ENCODE measurements at places on chromosomes 3 and 15.
A peak's percentile ranks its signal among the peaks of the same experiment; 100 is the strongest.

DNA sequence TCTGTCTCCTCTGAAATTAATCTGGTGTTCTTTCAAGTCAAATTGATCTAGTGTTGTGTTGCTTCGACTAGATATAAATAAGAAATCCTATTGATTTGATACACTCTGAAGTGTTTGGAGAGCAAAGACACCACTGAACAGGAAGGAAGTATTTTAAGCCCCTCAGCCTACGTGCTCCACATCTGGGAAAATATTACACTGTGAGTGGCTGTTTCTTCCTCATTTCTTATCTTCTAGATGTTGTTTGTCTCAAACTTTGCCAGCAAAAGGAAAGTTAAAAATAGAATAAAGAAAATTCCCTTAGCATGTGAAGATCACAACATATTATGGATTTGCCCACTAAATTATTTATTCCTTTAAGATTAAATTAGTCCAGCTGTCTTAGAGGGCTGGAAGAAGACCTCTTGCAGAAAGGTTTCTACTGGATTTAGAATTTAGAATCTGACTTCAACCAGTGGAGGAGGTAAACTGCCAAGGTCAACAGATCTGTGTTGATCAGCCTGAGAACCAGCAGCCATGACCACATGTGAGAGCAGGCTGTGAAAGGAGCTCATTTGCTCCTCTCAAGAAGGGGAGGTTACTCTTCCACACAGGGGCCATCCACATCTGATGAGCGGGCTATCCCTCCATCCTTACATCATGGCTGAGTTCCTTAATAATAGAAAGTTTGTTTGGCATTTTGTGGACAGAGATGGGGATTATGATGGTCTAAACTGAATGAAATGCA, 46.3 kb upstream of the ACKR4 start:
- DNase-seq: no peak

DNA sequence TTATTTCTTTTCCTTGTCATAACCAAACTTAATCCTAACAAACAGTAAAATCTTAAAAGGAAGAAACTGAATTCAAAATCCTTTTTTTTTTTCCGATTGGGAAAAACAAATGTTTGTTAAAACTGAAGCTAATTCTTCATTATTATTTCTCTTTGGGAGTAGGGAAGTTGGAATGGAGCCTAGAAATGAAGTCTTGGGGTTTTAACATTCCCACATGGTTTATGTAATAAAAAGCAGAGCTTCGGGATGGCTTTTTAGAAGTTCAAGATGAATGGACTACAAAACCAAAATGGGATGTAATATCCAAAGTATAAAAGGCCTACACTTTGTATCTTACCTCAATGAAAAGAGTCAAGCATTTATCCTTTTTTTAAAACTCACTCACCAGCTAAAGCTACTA, 189.0 kb upstream of the TMC3 start:
- DNase-seq: no peak

DNA sequence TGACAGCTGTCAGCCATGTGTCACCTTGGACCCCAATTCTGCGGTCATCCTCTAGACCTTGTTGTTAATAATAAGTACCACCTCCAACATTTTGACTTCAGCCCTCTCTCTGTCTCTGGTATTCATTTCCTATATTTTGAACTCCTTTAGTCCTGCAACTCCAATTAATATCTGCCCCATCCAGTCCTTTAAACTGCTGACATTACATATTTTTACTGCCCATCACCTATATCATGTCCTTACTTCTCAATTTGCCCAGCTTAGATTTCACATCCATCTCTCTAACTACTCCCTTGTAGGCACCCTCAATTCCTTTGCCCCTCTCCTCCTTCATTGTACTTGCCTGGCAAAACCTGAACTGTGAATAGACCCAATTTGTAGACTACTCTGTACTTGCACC, 73.5 kb downstream of the SCN10A start:
- DNase-seq: no peak

- no peak for DNase-seq
Observed at GRCh38 chr3:172814738-172815137, 64.2 kb downstream of the ECT2 start.

- DNase-seq: no peak
Observed at GRCh38 chr3:142963516-142964448, at the start of gene PAQR9. Gene PAQR9 (minus strand): TSS chr3:142963674. CDS start chr3:142963336, 338 bp downstream.

DNA sequence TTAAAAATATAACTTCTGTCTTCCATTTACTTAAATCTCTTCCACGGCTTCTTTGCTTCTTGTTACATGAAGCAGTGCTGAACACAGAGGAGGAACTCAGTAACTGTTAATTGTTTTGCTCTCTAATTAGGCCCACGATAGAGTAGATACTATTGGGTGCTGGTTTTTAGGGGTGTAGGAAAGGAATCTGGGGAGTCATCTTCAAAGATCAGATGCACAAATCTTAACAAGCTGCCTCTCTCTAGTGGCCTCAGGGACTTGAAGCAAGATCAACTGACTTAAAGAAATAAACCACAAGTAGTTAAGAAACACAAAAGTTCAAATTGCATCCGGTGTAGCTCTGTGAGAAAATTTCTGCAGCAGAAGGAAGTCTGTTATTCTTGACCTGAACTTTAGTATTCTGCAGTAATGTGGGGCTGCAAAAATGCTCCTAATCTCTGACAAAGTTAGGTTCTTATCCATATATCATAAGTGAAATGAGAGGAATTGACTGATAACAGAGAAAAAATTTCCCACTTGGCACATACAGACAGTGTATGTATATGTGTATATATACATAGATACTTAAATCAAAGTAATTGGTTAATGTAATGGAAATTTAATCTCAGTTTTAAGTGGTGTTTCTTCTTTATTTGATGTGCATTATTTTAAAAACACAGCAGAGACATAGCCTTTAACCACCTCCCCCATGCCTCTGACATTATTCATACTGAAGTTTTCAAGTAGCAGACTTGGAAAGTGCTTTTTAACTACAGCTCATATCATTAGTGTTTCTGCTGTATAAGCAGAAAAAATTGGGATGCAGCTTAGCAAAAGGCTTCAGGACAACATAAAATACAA, 51.8 kb downstream of the CHST2 start:
- DNase-seq: no peak

- DNase-seq: no peak
Observed at GRCh38 chr3:47365213-47366153, 15.3 kb upstream of the PTPN23 start.

- DNase-seq: no peak
Observed at GRCh38 chr3:42148086-42148848, 57.1 kb downstream of the TRAK1 start.

GRCh38 chr3:181626036-181626435, 85.7 kb upstream of the SOX2 start:
- no peak for DNase-seq

GRCh38 chr3:194123726-194124125, 12.2 kb upstream of the HES1 start:
- DNase-seq: no peak

- DNase-seq: no peak
Observed at GRCh38 chr3:13177236-13177635, 104.0 kb upstream of the IQSEC1 start.

GRCh38 chr15:31867536-31868442, 162.5 kb upstream of the CHRNA7 start:
- DNase-seq: peak; percentile 64

- DNase-seq: no peak
Observed at GRCh38 chr15:78715930-78716329, 74.9 kb upstream of the CHRNB4 start.

- DNase-seq: no peak
Observed at GRCh38 chr3:143924522-143925285, 46.9 kb upstream of the DIPK2A start.

GRCh38 chr3:42057561-42058211, 33.5 kb upstream of the TRAK1 start:
- DNase-seq: no peak

GRCh38 chr3:70010346-70010745, 10.8 kb downstream of the SAMMSON start:
- DNase-seq: no peak

DNA sequence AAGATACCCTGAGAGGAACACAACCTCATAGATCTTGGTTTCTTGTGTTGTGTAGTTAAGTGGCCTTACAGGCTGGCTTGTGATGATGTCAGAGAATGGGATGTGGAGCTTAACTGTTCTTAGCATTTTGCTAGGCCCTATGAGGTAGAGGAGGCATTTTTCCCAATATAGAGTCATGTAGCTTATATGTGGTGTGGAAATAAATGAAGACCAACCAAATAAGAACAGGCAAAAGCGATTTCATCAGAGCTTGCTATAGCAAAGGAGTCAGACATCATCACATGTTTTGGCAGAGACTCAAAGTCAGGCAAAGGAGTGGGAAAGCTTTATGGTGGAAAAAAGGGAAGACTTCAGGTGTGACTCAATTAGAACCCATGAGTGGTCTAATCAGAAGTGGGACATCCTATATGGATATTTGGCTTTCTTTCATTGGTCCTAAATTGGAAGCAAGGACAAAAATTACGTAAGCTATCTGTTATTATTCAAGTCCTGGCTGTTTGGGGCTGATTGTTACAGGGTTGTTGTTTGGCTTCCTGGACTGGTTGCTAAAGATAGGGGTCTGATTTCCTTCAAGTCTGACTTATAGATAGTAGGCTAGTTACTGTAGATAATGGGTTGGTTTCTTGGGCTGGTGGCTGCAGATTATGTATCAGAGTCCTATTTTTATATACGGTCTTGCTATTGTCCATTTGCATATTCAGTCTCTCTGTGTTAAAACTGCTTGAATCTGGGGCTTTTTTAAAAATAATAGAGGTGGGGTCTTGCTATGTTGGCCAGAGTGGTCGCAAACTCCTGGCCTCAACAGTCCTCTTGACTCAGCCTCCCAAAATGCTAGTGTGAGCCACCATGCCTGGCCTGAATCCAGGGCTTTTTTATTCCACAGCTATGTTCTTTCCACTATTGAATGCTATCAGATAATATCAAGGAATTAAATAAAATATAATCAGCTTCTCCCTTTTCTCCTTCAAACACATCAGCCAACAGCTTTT, 30.3 kb upstream of the SETD2 start:
- DNase-seq: no peak

- no peak for DNase-seq
Observed at GRCh38 chr15:100628746-100629145, 26.4 kb downstream of the ASB7 start.

GRCh38 chr3:67312155-67312554, 314.0 kb downstream of the KBTBD8 start:
- DNase-seq: no peak

- DNase-seq: no peak
Observed at GRCh38 chr3:171157286-171157685, 130.8 kb upstream of the SLC2A2 start.

GRCh38 chr3:194101592-194102432, 34.1 kb upstream of the HES1 start:
- no peak for DNase-seq

DNA sequence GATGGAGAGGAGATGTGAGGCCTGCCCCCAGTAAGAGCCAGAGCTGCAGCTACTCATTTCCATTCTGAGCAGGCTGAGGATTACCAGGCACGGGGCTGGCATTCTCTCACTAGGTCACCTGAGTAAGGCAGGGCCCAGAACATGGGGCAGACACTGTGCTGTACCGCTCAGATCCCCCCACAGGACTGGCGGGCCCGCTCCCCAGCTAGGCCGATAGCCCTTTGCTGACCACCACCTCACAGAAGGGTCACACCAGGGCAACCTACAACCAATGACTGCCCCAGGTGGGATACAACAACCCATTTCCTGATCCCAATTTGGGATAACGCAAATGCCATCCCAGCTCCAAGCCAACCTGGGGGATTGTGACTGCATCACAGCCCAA, 52.5 kb downstream of the OXNAD1 start:
- DNase-seq: no peak

DNA sequence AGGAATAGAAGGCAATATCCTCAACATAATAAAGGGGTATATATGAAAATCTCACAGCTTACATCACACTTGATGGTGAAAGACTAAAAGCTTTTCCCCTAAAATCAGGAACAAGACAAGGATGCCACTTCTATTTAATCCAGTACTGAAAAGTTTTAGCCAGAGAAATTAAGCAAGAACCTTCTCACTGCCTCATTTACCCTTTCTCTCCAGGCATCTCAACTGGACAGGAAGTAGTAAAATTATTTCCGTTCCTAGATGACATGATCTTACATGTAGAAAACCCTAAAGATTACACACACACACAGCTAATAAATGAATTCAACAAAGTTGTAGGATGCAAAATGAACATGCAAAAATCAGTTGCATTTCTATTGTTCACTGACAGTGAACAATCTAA, 11.2 kb downstream of the SCAP start:
- no peak for DNase-seq

GRCh38 chr3:112167758-112168157, 34.7 kb upstream of the GCSAM start:
- DNase-seq: no peak

DNA sequence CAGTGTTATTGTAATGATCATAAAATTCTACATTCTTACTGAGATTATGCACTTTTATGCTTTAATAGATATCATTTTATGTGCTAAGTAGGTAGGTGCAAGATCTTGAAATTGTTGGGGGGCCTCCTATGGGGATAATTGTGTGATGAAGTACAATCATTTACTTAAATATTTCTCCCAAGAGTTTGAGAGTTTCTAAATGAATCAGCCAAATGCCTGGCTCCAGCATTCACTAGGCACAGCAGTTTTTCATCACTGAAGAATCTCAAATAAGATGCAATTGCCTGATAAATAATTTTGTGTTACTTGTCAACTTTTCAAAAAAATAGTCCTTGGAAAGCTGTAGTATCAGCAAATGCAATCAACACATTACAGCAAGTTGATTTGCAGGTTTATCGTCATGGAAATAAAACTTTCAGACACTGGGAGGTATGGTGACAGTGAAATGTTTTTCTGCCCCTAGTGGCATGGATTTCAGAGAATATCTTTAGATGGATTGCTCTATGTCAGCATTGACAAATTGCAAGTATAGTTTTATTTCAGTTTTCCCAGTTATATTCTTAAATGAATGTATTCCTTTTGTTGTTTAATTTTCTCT, 167.1 kb downstream of the NEK11 start:
- no peak for DNase-seq

DNA sequence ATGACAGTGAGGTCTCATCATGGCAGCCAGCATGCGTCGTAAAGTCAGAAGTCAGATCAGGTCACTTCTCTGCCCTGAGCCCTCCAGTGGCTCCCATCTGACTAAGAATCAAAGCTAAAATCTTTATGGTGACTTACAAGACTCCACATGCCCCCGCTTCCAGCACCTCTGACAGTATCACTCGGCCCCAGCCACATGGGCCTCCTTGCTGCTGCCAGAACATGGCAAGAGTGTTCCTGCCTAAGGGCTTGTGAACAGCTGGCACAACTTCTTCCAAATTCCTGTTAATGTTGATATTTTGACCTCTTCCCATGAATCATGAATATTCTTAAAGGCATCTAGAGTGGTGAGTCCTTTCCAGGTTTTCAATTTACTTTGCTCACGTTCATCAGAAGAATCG, 20.5 kb downstream of the POLR2M start:
- no peak for DNase-seq
